Activated naive CD8-positive, alpha-beta T cell treated with anti-CD3 and anti-CD28 coated beads for 36 hours (primary cell): ENCODE measurements at places on chromosomes 16 and 17. TPM values are rescaled to one million over a fixed set of nuclear protein-coding genes. Genes with fewer than 3 reads are reported as not detected.

Gene SNX20
- total RNA-seq = 26.0 TPM

Gene CCL4L2
- 4.4 TPM for total RNA-seq

- DNase-seq = no peak
Measured at GRCh38 chr17:15274017-15274416, 8.9 kb upstream of the PMP22 start.

DNA sequence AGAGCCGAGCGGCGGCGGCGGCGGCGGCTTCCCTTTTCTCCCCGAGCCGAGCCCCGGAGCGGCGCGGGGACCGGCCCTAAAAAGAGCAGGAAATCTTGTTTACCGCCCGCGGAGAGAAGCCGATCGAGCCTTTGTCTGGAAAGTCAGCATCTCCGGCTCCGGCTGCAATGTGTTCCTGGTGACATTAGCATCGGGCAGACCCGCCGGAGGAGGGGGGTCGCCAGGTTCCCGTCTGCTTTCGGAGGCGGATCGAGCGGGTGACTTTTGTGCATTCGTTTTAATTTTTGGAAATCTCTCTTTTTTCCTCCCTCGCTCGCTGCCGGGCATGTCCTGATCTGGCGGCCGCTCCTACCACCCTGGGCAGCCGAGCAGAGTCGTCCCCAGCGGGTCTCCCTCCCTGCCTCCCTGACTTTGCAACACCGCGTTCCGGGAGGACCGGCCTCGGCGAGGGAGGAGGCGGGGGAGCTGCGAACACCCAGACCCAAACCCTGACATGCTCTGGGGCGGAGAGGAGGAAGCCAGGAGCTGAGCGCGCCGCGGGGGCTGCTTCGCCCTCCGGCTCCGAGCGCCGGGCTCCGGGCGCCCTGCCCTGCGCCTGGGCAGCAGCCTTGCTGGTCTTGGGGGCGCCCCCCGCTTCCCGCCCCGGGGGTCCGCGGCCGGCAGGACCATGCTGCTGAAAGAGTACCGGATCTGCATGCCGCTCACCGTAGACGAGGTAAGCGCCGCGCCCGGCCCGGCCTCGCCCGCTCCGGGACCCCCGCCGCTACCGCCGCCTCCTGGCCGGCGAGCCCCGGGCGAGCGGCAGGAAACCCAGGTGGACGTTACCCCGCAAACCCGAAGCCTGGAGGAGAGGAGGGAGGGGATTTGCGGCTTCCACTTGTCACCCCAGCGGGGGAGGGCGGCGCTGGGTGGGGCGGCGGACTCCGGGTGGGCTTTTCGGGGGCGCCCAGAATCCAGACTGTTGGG lies 690 bp downstream of the PITPNC1 start:
- peak; percentile 69 for DNase-seq

DNA sequence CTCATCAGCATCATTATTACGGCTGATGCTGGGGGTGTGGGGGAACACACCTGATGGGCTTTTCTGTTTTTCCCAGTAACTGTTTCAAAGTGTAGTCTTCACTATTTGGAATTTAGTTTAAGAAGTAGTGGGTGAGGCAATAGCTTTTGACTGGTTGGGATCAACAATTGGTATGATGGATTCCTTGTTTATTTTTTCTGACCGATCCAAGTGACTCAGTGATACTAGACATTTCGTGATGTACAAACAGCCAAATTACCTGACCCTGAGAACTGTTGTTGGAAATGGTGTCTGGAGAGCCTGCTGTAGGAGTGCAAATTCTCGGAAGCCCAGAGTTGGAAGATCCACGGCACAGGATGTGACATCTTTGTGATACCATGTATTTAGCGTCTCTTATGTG lies 204.2 kb downstream of the PRKCA start:
- no peak for DNase-seq

- no peak for DNase-seq
Measured at GRCh38 chr17:79001190-79002020, 8.2 kb downstream of the CANT1 start.

- no peak for DNase-seq
Measured at GRCh38 chr16:64180136-64180900, 941.5 kb downstream of the CDH11 start.

Gene MYH2
- total RNA-seq = not detected

- no peak for DNase-seq
Measured at GRCh38 chr16:23679986-23680336, 1.3 kb downstream of the PLK1 start.

Gene TBC1D28
- not detected for total RNA-seq

Gene FOXL1
- not detected for total RNA-seq

DNA sequence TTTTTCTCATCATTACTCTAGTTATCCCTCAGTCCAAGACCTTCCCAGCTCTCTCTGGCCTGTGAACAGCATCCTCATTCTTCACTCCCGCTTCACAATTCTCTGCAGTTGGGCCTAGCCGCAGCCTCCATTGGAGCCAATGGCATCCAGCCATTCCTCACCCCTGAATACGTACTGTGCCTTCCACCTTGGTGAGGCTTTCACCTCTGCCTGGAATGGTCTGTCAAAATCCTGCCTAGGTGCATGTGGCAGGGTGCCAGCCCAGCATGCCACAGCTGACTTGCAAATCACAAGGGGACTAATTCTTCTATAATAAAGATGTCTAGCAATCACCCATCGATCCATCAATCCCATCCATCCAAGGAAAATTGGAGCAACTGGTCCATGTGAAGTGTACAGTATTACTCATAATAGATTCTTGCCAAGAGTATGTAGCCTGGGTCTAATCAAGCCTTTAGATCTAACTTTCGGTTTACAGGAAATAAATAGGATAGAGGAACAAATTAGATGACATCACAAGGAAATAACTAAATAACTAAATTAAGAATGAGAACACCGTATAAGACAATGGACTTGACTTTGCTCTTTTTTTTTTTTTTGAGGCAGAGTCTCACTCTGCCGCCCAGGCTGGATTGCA lies 5.1 kb upstream of the CX3CL1 start:
- no peak for DNase-seq

Gene ARSG
- 5.0 TPM for total RNA-seq

Gene ST6GALNAC1
- total RNA-seq = not detected

GRCh38 chr17:11492511-11492910 lies 105.8 kb upstream of the DNAH9 start:
- DNase-seq = no peak

GRCh38 chr17:39281806-39282205 lies 56.1 kb upstream of the STAC2 start:
- no peak for DNase-seq

DNA sequence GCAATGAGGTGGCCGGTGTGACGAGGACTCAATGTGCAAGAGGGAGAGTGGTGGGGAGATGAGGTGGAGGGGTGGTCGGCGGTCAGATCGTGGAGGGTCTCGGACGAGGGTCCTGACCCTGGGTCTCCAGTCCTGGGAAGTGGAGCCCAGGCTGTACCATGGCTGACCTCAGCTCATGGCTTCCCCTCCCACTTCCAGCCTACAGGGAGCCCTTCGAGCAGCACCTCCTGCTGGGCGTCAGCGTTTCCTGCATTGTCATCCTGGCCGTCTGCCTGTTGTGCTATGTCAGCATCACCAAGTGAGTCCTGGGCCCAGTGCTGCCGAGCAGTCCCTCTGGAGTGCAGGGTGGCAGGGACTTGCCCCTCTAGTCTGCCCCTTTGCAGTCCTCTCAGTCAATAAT lies 41.8 kb downstream of the IL4R start:
- DNase-seq = peak; percentile 52

- peak; percentile 51 for DNase-seq
Measured at GRCh38 chr17:27529230-27529796, 73.1 kb downstream of the KSR1 start.

- no peak for DNase-seq
Measured at GRCh38 chr16:58243528-58244004, 45.7 kb upstream of the CSNK2A2 start.

Gene HIC1
- total RNA-seq = 37.8 TPM

GRCh38 chr16:69680358-69680757 lies 46.0 kb downstream of the NQO1 start:
- DNase-seq = no peak

Gene GRB2
- 161 TPM for total RNA-seq

DNA sequence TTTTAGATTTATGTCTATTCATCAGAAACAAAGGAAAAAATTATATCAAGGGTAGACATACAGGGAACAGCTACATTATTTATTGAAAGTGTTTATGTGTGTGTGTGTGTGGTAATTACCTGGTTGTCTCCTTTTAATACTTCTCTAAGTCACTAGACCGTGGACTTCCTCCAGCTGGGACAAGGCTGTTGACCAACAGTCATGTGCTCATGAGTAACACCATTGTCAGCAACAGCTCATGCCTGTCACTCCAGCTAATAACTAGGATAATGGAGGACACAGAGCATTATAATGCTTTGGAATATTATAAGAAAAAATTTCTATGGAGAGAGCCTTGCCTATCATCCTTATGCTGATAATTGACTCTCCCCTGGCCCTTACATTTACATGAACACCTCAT lies 125.3 kb upstream of the SALL1 start:
- no peak for DNase-seq

DNA sequence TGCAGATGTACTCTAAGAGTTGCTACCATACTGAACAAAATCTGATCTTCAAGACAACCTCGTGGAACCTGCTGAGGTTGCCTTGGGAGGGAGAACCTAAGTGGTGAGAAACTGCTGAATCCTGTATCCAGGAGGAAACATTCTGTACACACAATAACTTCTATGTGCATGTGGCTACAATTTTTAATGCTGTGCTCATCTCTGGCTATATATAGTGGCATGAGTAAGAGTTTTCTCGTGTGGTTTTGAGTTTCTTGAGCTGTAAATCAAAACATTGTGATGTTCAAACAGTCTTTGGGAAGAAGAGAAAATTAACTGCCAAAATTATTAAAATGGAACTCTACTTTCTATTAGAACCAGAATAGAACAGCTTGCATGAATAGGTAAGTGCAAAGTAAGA lies 206.8 kb downstream of the CA10 start:
- DNase-seq = no peak

Gene RDM1
- total RNA-seq = 5.6 TPM

Gene RAI1
- total RNA-seq = 19.6 TPM

Gene PCTP
- 8.7 TPM for total RNA-seq

Gene PTX4
- not detected for total RNA-seq

- peak; percentile 71 for DNase-seq
Measured at GRCh38 chr16:31487720-31488467, 5.0 kb downstream of the SLC5A2 start.

DNA sequence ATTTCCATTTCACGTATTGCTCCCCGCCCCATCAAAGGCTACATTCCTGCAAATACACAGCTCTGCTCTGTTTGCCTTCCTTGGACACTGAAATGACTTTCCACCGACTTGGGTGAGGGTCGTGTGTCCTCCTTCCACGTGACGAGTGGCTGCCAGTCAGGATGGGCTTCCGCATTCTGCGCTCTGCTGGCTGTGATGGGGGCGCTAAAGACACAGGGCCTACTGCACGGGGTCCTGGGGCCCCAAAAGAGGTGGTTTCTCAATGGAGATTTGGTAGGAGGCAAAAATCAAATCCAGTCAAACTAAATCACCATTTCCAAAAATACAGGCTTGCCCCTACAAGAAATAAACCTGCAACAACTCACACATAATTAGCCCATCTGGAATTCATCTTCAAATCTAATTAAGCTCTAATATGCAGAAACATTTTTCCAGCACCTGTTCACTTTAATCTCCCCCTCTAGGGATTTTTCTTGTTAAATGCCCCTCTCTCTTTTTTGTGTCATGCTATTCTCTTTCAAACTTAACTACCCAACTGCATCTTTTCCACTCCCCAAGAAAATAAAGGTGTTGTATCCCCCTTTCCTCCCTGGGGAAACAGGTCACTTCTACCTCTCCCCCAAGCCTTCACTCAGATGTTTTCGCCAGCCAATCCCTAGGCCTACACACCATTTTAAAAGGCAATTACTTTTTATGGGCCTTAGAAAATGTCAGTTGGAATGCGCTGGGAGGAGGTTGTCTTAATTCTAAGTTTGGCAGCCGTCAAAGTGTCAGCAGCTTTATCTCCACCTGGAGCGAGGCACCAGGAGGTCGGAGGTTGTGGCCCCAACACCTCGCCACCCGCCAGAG lies 21.9 kb upstream of the FAAP100 start:
- no peak for DNase-seq

Gene RGS11
- not detected for total RNA-seq

DNA sequence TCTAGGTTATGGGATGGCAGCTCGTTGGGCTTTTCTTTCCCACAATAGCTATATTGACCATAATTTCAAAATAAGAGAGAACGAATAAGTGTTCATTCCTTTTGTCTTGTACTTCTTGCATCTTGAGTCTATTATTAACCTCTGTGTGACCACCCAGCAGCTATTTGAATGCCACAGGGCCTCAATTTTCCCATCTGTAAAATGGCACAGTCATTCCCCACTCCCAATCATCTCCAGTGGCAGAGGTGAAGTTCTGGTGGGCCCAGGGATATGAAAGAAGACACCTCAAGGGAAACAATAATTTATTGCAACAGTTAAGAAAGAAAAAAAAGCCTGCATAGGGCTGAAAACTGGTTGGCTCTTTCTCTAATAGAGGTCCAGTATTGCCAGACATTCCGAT lies 28.6 kb upstream of the NKD1 start:
- DNase-seq = no peak

- no peak for DNase-seq
Measured at GRCh38 chr17:32483451-32484019, 3.3 kb upstream of the CDK5R1 start.

Gene ACSM3
- 14.1 TPM for total RNA-seq

DNA sequence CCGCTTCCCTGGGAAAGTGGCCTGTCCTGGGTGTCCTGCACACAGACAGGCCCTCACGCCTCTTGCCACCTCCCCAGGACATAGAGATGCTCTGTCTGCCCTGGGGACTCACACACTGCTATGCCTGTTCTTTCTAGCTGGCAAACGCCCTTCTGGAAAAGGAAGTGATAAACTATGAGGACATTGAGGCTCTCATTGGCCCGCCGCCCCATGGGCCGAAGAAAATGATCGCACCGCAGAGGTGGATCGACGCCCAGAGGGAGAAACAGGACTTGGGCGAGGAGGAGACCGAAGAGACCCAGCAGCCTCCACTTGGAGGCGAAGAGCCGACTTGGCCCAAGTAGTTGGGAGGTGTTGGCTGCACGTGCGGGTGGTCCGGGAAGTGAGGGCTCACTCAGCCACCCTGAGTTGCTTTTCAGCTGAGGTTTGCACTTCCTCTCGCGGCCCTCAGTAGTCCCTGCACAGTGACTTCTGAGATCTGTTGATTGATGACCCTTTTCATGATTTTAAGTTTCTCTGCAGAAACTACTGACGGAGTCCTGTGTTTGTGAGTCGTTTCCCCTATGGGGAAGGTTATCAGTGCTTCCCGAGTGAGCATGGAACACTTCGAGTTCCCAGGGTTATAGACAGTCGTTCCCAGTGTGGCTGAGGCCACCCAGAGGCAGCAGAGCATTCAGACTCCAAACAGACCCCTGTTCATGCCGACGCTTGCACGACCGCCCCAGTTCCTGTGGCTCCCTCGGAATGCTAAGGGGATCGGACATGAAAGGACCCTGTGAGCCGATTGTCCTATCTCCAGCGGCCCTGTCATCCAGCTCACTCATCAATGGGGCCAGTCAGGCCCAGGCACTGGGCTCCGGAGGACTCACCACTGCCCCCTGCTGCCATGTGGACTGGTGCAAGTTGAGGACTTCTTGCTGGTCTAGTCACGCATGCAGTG lies 3.5 kb upstream of the RPL13 start:
- DNase-seq = peak; percentile 82

Gene PERCC1
- total RNA-seq = 0.40 TPM

GRCh38 chr17:2450016-2450650 lies 49.3 kb upstream of the MNT start:
- DNase-seq = no peak

Gene PRSS36
- not detected for total RNA-seq

GRCh38 chr16:79651363-79651762 lies 50.8 kb upstream of the MAF start:
- no peak for DNase-seq

Gene SLC47A2
- not detected for total RNA-seq

- DNase-seq = peak; percentile 78
Measured at GRCh38 chr17:77475016-77475976, 334.5 kb downstream of the SEC14L1 start.

GRCh38 chr17:6232732-6233101 lies 162.5 kb downstream of the WSCD1 start:
- DNase-seq = no peak
